AG20443 (cell line): ENCODE measurements at places on chromosomes 1 and 21.

DNA sequence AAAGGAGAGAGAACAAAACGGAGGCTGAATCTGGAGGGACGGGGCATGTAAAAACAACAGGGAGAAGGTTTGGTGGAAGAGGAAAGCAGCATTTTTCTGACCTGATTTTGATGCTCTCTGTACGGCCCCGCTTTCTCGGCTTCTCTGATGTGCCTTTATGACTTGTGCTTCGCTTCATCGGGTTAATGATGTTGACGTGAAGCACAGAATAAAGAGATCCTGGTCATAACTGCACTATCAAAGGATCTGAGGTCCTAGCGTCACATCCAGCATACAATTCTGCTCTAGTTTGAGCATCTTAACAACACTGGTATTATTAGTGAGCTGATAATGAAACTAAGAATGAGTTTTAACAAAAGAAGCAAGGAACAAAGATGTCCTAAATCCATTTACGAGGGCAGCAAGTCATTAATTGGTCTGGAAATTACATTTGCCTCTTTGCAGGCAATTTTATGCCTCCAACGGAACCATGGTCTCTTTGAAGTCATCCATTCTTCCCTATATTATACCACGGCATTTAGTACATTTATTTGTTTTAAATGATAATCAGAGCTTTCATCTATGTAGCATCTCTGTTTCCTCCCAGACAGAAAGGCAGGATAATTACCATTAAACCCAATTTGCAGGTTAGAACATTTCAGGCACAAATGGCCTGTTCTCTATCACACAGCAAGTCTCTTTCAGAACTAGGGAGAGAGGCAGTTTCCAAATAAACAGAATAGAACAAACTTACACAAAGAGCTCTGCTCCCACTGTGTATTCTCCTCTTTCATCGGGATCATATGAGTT is 45.3 kb upstream of the B3GALNT2 start:
- no peak for DNase-seq

DNA sequence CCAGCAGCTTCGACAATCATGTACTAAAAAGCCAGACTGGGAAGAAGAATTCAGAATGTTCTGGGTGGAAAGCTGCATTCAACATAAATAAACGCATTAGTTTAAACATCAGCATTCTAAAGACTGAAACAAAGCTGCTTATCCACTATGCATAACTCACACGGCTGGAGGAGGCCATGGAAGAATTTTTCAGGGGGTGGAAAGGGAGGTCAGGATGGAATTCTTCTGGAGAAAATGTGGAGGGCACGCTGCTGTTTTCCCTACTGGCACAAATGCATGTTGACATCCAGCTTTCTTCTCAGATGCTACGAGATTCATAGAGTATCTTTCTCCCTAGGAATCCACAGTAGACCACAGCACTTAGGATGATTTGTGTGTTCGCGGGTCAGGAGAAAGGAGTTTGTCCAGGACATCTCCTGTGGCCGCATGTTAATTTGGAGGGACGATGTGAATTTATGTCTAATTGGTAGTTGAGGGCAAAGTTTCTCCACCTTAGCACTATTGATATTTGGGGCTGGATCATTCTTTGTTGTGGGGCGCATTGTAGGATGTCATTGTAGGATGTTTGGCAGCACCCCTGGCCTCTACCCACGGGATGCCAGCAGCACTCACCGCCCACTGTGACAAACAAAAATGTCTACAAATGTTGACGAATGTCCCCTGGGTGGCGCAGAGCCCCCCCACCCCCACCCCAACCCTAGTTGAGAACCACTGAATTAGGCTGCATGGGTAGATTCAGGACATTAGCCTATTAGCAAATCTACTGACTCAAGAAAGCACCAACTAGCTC is 86.5 kb upstream of the KAZN start:
- DNase-seq, result no peak

DNA sequence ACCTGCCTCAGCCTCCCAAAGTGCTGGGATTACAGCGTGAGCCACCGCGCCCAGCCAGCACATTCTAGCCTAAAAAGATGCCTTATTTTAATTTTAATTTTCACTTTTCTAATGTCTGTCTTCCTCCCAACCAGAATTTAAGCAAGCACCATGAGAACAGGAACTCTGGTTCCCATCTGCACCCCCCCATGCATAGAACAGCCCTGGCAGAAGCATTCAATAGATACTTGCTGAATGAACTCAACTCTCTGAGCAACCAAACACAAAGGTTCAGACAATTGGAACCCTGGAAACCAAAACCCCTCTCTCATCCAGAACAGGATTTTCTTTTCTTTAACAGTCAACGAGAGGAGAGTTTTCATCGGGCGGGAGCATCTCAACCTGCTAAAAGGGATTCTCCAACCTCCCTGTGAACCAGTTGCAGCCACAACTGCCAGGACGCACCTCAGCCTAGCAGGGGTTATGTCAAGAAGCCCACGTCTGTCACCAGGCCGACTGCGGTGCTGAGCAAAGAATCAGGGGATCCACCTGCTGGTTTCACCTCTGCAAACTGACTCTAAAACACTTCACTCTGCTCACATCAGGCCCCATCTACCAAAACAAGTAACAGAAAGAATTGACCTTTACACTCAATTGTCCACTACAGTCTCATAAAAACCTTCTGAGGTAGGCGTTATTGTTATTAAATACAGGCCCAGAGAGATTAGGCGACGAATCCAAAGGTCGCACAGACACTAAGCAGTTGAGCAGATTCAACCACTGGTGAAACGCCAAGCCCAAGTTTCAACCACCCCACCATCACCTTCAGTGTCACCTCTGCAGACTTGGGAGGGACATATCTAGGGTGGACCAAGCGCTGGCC is 1.7 kb downstream of the KIAA2013 start:
- no peak for DNase-seq

DNA sequence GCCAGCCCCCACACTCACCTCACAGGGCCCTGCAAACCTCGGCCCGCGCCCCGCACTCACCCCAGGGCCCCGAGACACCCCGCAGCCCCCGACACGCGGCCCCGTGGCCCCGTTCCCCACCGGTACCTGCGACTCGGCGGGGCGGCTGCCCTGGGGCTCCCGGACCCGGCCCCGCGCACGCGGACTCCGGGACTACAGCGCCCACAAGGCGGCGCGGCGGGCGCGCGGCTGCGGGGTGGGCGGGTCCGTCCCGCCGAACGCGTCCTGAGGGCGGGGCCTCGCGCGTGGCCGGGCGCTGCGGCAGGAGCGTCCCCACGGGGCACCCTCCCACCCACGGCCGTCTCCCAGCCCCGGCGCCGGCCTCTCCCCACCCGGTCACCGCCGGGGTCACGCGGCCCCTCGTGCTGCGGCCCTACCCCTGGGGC is at the start of gene SLC19A1:
Gene SLC19A1, minus strand, starts transcription at position 199 of the 425 bp plus-strand sequence. CDS start 4,481 bp downstream, outside the sequence.
- DNase-seq, result peak; percentile 99

DNA sequence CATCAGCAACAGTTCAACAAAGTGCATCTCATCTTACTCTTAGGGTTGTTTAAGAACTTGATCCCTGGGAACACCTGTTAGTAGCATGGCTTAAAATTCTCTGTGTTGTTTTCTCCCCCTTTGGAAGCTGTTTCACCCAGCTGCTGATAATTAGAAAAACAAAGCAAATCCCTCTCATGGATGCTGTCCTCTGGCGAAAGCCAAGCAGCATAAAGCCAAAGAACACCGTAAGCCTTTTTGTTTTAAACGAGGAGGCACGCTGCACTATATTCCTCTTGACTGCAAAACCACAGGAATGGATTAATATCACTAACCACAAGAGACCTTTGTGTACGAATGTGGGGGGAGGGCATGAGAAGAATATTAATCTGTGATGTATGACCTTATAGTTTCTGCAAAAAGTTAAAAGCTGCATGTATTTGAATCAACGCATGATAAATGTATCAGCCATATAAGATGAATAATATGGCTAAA is 923.2 kb downstream of the LTN1 start:
- peak; percentile 41 for DNase-seq

DNA sequence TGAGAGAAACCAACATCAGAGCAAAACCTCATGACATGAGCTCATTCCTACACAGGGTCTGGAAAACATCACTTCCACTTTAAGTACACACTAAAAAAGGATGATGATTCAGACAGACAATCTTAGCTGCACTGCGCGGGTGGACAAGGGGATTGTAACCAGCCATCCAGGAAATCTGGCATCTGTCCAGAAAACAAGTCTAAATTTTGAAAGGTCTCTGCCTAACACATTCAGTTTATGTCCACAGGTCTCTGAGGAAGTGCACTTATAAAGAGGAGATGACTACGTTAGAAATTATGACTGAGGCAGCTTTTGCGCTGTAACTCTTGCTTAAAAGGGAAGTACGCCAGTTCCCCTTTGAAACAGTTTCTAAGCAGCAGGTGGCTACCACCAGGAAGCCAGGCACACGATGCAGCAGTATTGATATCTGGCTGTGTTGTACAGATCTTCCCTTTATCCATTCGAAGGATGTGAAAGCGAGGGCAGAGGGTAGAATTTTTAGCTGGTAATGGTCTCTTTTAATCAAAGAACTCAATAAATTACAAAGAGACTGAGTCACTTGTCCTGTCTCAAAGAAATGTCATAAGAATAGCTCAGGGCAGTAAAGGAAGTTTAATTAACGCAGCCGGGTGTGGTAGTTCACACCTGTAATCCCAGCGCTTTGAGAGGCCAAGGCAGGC is 128.0 kb downstream of the SETD4 start:
- peak; percentile 74 for DNase-seq

DNA sequence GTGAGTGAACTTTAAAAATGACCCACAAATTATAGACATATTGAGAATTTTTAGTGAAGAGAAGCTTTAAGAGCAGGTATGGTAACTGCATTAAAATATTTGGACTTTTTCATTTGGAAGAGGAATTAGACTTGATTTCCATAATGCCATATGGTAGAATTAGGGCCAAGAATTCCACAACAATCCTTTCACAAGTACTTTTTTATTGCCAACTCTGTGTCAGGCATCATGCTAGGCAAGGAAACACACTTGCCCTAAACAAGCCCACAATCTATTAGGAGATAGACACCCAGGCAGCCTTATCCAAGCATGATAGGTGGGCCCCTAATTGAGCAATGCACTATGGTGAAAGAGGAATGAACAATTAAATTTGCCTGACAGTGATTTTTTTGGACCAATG is 353.0 kb downstream of the TGFB2 start:
- no peak for DNase-seq

- DNase-seq, result peak; percentile 32
Observed at GRCh38 chr1:207288315-207288714, 33.2 kb upstream of the CD55 start.

- DNase-seq, result no peak
Observed at GRCh38 chr1:154517661-154518060, 15.4 kb upstream of the SHE start.

DNA sequence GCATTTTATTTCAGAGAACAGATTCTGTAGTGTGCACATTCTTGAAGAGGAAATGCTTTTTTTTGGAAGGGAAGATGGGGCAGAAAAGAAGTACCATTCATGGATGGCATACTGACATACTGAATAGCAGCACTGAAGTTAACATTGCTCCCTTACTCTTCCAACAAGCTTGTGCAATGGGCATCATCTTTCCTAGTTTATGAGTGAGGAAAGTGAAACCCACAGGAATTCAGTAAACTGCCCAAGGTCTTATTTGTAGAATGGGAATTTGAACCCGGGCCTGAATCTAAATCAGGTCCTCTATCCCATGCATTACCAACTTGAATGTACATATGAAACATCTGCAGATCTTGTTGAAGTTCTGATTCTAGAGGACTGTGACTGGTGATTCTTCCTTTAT is 215.7 kb upstream of the FGGY start:
- no peak for DNase-seq

- DNase-seq, result peak; percentile 98
Observed at GRCh38 chr1:109739738-109740614, 862 bp downstream of the GSTM3 start.

GRCh38 chr1:201599548-201599947 is 60.6 kb downstream of the NAV1 start:
- peak; percentile 37 for DNase-seq

- peak; percentile 91 for DNase-seq
Observed at GRCh38 chr1:24727501-24728216, 17.6 kb upstream of the CLIC4 start.

DNA sequence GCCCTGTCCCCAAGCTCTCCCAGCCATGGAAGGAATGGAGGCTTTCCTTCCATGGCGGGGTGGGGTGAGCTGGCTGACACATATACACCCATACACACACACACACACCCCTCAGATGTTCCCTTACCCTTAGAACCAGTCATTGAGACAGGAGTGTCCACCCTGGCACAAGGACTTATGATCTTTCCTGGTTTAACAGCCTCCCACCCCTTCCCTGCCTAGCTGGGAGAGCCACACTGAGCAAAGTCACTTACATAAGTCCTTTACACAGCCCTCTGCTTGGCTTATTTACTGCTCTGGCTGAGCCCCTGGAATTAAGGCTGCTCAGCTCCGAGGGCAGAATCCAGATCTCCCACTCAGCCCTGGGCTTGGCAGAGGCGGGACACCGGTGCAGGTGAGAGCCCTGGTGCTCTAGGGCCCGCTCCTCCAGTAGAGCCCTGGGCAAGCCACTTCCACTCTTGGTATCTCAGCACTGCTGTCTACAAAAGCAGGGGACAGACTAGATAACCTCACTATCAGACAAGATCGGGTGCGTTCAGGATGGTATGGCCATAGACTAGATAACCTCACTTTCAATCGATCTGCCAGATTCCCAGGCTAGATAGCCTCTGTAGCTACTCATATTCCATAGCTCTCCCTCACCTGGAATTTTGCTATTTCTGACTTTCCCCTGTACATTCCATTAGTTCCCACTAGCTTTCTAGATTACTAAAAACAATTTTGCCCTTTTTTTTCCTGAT is 16.7 kb downstream of the SLC6A9 start:
- no peak for DNase-seq

DNA sequence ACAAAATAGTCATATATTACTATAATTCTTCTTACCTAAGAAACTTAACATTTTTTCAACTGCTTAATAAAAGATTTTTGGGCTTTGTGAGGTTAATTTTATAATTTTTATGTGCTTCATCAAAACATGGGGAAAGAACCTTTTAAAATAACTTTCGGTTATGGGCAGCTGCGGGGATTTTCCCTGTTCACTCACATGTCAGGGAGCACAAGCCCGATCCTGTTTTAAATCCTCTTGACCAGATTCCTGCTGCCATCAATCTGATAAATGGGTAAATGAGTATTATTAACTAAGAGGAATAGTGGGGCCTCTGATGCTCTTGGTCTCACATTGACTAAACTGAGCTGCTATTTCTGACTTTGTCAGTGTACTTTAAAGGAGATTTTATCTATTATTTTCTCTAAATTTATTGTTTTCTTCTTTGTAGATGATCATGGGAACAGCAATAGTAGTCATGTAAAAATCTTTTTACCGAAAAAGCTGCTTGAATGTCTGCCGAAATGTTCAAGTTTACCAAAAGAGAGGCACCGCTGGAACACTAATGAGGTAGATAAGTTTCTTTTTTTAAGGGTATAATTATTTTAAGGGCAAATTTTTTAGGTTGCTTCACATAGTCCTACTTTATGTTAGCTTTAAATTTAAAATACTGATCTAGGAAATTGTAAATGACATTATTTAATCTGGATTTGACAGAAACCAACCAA is 39.6 kb downstream of the CAMTA1 start:
- no peak for DNase-seq

GRCh38 chr1:58735586-58735985 is 35.7 kb upstream of the MYSM1 start:
- DNase-seq, result no peak

- DNase-seq, result peak; percentile 71
Observed at GRCh38 chr1:38586993-38587646, 272.5 kb downstream of the RRAGC start.
